ENCODE measurements at places on chromosomes 13 and 19.
A peak's percentile ranks its signal among the peaks of the same experiment; 100 is the strongest.

DNA sequence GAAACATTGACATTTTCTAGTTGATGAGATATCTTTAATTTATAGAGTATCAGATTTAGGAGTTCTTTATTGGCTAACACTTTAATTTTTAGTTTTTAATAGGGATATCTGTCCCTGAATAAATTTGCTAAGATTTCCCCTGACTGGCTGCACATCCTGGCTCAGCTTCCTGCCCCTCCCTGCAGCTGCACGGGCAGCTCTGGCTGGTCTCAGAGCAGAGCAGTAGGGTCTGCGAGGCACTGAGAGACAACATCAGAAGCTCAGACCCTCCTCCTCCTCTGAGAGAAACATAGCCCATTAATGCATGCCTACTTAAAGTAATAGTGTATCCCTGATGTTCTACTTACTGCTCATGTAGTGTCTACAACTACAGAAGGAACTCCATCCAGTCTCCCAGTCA, 139.2 kb downstream of the TNFSF13B start:
- no peak for DNase-seq

DNA sequence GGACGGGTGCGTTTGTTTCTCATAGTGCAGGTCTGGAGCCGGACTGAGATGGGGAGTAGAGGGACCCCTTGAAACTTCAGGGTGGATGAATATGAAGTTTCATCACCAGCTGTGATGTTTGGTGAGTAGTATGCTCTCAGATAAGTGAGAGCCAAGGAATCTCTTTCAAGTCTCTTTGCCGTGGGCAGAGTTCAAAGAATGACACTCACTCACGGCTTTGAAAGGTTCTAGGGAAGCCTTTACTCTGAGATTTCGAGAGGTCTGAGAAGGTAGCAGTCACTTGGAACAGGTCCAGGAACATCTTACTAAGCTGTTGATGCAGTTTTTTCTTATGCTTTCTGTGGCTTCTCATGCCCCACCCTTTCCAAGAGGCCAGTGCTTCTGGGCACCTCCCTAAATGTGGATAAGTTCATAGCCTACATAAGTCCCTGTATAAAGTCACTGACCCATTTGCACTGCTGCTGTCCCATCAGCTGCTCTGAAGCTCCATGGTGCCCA, at the start of gene IGFL2:
IGFL2 (plus strand) TSS at position 448 of the 498 bp plus-strand sequence; CDS start at position 489, 41 bp downstream.
- no peak for DNase-seq

DNA sequence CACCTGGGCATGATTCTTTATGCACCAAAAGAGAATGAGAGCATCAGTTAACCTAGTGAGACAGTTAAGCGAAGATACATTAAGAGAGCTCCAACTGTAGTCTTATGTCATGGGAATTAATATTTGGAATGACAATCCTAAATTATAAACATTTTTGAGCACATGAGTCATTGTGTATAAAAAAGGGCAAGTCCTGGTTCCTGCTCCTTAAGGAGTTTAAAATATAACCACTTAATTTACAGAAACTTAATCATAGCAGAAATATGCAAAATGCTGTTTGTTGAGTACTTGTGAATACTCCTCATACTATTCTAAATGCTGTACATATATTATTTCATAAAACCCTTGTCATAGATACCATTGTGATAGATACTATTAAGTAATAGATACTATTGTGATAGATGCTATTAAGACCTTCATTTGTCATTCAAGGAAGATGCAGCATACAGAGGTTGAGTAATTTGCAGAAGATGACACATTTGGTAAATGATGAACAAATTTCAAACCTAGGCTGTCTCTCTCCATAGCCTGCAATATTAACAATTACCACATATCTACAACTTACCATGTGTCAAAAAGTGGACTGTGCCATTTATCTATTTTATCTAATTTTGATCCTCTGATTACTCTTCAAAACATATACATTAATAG, 301.0 kb downstream of the TBC1D4 start:
- no peak for DNase-seq

GRCh38 chr13:98351636-98352035, 174.6 kb upstream of the RNF113B start:
- no peak for DNase-seq

- peak; percentile 59 for DNase-seq
Observed at GRCh38 chr13:108961542-108962125, 332.2 kb downstream of the MYO16 start.

- DNase-seq = no peak
Observed at GRCh38 chr13:107753291-107753690, 462.0 kb downstream of the LIG4 start.

DNA sequence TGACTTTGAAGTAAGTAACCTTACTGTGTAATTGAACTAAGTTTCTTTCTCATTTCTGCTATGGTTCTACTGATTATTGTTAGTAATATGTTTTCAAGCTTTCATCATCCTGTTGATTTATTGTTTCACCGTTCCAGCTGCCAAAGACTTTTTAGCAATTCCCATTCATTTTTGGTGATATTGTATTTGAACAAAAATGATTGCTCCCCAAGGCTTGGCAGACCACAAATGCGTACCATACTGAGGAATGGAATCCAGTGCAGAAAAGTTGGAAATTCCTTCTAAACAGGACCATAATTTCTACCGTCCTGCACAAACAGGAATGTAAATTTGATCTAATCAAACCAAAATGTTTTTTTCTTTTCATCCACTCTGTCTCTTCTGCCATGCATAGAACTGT, 10.7 kb downstream of the EPSTI1 start:
- no peak for DNase-seq

GRCh38 chr19:21604351-21604926, 99.0 kb downstream of the ZNF429 start:
- no peak for DNase-seq

- no peak for DNase-seq
Observed at GRCh38 chr19:2271234-2272103, 10.5 kb downstream of the PEAK3 start.

DNA sequence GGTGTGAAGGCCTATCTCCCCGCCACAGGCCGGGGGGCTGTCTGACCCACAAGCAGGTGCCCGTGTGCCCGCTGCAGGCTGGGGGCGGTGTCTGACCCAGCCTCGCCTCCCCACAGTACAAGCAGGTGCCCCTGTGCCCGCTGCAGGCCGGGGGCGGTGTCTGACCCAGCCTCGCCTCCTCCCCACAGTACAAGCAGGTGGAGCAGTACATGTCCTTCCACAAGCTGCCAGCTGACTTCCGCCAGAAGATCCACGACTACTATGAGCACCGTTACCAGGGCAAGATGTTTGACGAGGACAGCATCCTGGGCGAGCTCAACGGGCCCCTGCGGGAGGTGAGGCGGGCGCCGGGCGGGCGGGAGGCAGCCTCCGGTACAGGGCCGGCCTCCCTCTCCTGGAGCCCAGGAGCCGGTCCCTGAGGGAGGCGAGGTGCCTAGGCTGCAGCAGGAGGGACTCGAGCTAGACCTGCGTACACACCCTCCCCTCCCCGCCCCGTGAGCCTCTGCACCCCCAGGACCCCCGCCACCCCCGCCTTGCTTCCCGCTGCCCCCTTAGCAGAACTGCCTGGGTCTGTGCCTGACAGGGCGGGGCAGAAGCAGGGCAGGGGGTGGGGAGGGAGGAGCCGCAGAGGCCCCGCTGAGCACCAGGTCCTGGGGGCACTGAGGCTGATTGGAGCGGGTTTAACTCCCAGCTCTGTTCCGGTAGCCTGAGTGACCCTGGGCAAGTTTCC, 20.6 kb downstream of the HCN2 start:
- no peak for DNase-seq

DNA sequence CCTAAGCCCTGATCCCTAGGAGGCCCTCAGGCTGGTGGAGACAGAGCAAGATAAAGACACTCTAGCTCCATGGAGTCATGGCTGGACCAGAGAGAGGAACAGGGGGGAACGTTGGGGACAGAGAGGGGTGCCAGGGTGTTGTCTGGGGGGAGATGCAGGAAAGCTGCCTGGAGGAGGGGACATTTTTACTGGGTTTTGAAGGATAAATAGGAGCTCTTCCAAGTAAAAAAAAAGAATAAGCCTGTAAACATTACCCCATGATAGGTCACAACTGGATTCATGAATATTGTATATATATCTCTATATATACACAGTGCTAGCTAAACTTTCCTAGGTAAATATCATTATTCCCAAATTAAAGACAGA, 714 bp downstream of the HSH2D start:
- DNase-seq = no peak

DNA sequence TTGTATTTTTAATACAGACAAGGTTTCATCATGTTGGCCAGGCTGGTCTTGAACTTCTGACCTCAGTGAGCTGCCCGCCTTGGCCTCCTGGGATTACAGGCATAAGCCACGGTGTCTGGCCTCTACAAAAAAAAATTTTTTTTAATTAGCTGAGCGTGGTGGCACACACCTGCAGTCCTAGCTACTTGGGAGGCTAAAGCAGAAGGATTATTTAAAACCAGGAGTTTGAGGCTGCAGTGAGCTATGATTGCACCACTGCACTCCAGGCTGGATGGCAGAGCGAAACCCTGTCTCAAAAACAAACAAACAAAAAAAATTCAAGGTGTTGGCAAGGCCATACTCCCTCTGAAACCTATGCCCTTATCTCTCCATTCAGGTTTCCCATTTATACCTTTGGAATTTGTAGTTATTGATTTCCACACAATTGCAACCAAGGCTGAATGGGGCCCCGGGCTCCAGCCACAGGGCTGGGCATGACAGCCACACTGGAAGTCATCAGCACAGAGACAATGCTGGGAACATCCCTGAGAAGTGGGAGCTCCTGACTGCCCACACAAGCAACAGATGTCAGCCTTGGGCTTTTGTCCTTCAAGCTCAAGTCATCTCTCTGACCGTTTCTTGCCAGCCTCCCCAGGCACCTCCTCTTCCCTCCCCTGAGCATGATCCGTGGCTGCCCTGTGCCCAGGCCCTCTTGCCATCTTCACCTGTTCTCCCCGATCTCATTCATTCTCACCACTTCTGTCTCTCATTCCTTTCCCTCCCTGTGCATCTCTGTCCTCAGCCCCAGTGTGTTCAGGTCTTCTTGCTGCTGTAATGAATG, 27.2 kb upstream of the CALM3 start:
- DNase-seq = no peak

- no peak for DNase-seq
Observed at GRCh38 chr13:104140552-104140951, 1074.3 kb upstream of the SLC10A2 start.

GRCh38 chr13:113598081-113598410, 13.5 kb downstream of the TFDP1 start:
- no peak for DNase-seq

DNA sequence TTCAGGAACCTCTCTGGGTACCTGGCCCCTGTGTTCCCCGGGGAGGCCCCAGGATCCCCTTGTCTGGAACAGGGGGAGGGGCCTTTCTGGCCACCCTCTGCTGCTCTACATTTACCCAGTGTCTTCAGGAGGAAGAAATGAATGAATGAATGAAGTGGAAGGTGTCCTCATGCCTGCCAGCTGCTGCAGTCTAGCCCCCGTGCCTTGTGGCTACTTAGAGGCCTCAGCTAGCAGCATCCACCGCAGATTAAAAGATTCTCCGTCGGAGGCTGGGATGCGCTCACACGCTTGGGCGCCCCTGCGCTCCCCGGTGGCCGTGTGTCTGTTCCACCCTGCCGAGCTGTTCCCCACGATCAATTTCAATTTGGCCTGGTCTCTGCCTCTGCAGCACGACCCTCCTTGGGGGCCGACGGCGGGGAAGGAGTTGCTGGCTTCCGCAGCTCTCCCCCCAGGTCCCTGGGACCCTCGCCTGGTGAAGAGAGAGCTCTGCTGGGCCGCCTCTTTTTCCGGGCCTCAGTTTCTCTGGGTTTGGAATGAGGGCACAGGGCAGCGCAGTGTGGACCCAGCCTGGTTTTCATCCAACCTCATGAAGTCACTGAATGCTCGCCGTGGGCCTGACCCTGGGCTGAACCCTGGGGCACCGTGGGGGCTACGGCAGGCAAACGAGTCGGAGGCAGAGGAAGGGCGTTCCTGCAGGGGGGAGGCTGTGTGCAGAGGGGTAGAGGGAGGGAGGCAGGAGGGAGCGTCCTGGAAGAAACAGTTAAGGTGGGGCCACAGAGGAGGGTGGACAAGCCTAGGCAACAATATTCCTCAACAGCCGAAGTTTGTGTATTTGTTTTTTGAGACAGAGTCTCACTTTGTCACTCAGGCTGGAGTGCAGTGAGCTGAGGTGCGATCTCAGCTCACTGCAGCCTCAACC, 28.3 kb downstream of the EFNA2 start:
- no peak for DNase-seq

DNA sequence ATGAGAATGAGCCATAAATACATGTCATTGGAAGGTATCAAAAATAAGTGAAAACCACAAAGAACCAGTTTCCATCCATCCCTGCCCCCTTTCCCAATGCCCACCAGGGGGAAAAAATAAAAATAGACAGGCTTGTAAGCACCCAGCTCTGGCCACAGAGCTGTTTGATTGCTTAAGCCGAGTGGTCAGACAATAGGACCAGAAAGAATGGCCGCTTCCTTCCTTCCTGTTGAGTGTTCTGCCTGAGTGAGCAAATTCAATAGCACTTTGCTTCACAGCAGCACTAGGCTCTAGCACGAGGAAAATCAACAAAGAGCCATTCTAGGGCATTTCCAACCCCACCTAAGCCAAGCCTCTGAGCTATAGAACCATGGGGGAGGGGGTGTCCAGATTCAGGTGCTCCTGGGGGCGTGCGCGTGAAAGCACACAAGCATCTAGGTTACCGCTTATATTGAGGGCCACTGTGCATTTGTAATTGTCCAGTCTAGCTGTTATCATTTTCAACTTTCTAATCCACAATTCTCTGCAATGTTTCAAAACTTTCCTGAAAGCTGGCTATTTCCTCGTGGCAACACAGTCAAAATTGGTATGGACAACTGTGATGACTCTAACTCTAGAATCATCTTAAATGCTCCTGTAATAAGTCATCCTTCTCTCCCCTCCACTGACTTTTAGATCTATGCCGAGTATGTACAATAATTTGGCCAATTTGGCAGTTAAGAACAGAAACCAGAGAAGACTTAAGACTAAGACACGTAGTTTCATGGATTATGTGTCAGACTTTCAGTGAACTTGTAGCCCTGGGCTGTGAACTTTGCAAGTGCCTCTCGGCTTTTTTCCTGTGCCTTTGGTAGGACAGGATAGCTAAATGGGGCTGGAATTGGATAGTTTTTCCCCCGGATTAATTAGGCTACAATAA, 64.3 kb downstream of the SPRY2 start:
- DNase-seq = peak; percentile 91

DNA sequence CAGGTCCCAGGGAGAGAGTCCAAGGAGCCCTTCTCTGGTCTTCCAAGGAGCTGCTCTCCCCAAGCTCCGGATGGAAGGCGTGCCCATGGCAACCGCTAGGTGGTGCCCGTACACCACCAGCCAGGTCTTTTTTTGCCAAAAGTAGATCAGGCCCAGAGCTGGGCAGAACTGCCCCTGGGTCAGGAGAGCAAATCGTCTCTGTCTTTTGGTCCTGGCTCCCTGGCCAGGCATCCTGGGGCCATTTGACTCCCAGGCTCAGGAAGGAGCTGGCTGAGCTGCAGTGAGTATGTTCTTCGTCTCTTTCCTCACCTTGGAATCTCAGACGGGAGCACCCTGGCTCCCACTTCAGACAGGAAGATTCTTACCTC, 24.6 kb upstream of the BCL3 start:
- DNase-seq = peak; percentile 26
